Progenitor cell of endocrine pancreas (in vitro differentiated cells): ENCODE measurements at places on chromosomes 6 and 20.

- no peak for DNase-seq
- H3K4me3 ChIP-seq = no peak overlapping the region
- H3K36me3 ChIP-seq = no peaks in the 10 kb centered on the region
- peaks cover 52% of the 10 kb centered on the region for H3K27me3 ChIP-seq
Measured at GRCh38 chr6:50868466-50868865, 49.8 kb downstream of the TFAP2B start.

DNA sequence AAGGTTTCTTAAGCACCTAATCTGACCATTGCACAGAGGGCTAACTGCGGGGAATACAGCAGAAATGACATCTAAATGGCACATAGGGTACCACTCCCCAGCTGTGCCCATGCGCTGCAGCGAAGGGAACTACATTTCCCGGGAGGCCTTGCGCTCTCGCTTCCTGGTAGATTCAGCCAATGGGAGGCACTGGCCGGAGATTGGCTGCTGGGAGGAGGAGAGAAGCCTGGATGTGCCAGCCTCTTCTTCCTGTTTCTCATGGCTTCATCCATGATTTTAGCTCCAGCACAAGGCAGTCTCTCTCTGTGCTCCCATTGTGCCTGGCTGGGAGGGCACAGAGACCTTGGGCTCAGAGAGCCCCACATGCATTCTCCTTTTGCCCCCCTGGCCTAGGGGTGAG is 101.7 kb upstream of the FOXA2 start:
- H3K27me3 ChIP-seq = peaks cover 8% of the 10 kb centered on the region
- peaks cover 14% of the 10 kb centered on the region for H3K4me1 ChIP-seq
- H3K27ac ChIP-seq = peak overlapping the region; percentile 19
- no peaks in the 10 kb centered on the region for H3K36me3 ChIP-seq
- no peak overlapping the region for H3K4me3 ChIP-seq

GRCh38 chr6:37507690-37508421 is 8.2 kb upstream of the CCDC167 start:
- H3K27me3 ChIP-seq = peaks cover 30% of the 10 kb centered on the region
- H3K4me1 ChIP-seq = peaks cover 22% of the 10 kb centered on the region
- no peak overlapping the region for H3K4me3 ChIP-seq
- H3K27ac ChIP-seq = peak overlapping the region; percentile 64

DNA sequence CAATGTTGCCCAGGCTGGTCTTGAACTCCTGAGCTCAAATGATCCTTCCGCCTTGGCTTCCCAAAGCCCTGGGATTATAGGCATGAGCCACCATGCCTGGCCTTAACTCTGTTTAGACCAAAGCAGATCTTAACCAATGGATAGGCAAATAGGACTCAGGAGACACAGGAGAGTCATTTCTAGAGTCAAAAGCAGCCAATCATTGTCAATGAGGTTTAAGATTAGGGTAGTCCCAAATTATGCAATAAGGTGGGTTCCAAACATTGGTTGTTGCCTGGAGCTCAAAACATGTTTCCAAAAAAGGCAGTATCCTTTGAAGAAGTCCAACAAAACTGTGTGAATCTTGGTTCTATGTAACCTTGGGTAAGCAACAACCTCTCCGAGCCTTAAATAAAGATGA is 95.7 kb upstream of the JARID2 start:
- peaks cover 7% of the 10 kb centered on the region for H3K4me1 ChIP-seq
- no peaks in the 10 kb centered on the region for H3K36me3 ChIP-seq
- no peak for DNase-seq
- no peak overlapping the region for H3K27ac ChIP-seq
- peaks cover 4% of the 10 kb centered on the region for H3K27me3 ChIP-seq

DNA sequence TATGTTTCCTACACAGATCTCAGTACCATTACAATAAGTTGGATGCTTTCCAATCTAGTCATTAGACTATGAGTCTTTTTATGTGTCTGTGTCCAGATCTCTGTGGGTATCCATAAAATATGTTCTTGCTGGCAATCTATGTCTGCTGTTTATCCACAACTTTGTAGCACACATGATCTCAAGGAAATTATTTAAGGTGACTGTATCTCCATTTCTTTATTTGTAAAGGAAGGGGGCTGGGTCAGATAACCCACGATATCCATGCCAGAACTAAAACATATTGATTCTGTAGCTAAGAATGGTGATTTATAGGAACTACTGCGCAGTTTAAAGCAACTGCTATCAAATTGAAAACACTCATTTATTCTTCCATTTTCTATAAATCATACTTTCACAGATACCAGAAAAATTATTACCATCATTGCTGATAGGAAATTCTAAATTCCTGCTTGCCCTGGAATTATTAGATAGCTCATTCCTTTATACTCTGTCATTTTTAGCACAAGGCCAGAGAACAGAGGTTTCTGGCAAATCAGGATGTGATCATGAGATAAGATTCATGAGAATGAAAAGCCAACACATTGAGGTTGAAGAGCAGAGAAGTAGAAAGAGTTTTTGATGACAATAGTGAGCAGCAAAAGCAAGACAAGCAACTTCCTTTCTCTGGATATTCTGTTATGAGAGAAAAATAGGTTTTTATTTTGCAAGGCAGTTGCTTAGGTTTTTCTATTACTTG is 851.4 kb upstream of the CITED2 start:
- H3K27me3 ChIP-seq = no peaks in the 10 kb centered on the region
- H3K36me3 ChIP-seq = no peaks in the 10 kb centered on the region
- DNase-seq = no peak
- H3K27ac ChIP-seq = no peak overlapping the region
- peaks cover 13% of the 10 kb centered on the region for H3K4me1 ChIP-seq
- no peak overlapping the region for H3K4me3 ChIP-seq

DNA sequence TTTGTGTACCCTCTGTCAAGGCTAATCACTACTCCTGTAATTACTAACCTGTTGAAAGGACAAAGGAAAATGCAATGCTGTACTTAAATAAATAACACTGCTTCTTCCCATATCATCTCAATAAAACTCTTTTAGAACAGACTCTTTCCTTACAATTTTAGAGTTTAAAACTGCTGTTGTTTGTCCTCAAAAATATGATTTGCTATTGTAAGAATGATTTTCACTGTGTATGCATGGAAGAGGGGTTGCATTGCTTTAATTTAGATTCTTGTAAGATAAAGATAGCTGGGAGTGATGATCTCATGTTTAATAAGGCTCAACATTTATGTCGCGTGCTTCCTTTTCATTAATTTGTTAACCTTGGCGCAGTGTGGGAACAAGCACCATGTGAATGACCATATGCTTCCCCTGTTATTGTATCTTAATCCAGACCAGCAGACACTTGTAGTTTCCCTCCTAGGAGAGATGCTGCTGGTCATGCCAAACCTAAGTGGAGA is 89.8 kb upstream of the ATXN1 start:
- no peak overlapping the region for H3K4me3 ChIP-seq
- H3K27me3 ChIP-seq = no peaks in the 10 kb centered on the region
- peak overlapping the region; percentile 17 for H3K27ac ChIP-seq
- no peaks in the 10 kb centered on the region for H3K36me3 ChIP-seq
- DNase-seq = no peak

DNA sequence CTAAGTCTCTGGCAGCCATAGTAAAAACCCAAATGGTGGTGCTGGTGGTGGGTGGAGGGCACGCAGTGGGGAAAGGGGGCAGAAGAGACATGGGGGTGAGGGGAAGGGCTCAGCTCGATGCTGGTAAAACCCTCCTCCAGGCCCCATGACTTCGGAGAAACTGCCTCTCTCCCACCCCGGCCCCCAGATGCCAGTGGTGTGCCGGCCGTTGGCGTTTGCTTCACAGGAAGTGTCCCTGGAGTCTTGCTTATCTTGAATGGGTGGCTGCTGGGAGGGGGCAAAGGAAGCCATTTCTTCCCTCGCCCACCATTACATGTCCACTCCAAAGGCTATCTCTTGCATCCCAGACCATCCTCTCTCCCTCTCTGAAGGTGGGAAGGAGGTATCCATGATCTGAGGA is 25.4 kb downstream of the VEGFA start:
- H3K36me3 ChIP-seq = no peaks in the 10 kb centered on the region
- H3K27me3 ChIP-seq = no peaks in the 10 kb centered on the region
- peaks cover 13% of the 10 kb centered on the region for H3K4me1 ChIP-seq
- H3K27ac ChIP-seq = no peak overlapping the region
- no peak for DNase-seq

DNA sequence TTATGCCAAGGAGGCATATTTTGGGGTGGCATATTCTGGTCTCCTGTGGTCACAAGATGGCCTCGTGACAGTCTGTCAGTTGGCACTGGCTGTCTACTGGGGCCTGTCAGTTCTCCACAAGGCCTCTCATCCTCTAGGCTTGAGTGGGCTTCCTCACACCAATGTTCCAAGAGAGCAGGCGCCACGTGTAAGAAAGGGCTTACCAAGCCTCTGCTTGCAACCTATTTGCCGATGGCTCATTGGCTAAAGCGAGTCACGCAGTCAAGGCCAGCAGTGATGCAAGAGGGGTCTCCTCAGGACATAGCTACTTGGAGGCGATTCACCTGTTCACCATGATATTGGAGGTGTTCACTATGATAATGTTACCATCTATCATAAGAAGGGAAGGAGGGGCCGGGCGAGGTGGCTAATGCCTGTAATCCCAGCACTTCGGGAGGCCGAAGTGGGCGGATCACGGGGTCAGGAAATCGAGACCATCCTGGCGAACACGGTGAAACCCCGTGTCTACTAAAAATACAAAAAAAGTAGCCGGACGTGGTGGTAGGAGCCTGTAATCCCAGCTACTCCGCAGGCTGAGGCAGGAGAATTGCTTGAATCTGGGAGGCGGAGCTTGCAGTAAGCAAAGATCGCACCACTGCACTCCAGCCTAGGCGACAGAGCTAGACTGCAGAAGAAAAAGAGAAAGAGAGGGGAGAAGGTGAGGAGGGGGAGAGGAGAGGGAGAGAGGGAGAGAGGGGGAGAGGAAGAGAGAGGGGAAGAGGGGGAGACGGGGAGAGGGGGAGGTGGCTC is 35.3 kb downstream of the C6orf52 start:
- H3K27ac ChIP-seq = no peak overlapping the region
- H3K27me3 ChIP-seq = peaks cover 27% of the 10 kb centered on the region
- H3K4me3 ChIP-seq = peak overlapping the region; percentile 69
- H3K4me1 ChIP-seq = no peaks in the 10 kb centered on the region

- peaks cover 11% of the 10 kb centered on the region for H3K36me3 ChIP-seq
- DNase-seq = no peak
- H3K27ac ChIP-seq = no peak overlapping the region
- H3K4me3 ChIP-seq = no peak overlapping the region
- H3K4me1 ChIP-seq = peaks cover 7% of the 10 kb centered on the region
Measured at GRCh38 chr6:110784610-110784979, 30.7 kb downstream of the CDK19 start.

- no peak overlapping the region for H3K27ac ChIP-seq
- H3K4me1 ChIP-seq = peaks cover 18% of the 10 kb centered on the region
- no peak overlapping the region for H3K4me3 ChIP-seq
- no peak for DNase-seq
- no peaks in the 10 kb centered on the region for H3K27me3 ChIP-seq
- H3K36me3 ChIP-seq = no peaks in the 10 kb centered on the region
Measured at GRCh38 chr20:22339946-22340345, 244.4 kb downstream of the FOXA2 start.

DNA sequence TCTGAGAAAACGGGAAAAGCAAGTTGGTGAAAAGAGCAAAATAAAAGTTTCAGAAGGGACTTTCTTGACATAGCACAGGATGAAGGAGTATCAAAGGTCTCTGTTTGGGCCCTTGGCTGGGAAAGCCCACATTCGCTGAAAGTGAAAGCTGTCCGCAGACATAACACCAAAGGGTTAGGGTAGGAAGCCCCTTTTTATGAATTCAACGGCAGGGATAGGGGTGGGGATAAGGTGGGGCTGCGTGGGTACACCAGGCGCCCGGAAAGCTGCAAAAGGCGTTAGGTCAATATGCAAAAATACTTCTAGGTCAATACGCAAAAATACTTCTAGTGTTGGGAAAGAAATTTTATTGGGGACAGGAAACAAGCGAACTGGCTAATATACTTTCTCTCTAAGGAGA is 135.1 kb downstream of the OR2B2 start:
- H3K36me3 ChIP-seq = peaks cover 5% of the 10 kb centered on the region
- peaks cover 2% of the 10 kb centered on the region for H3K27me3 ChIP-seq
- no peak overlapping the region for H3K4me3 ChIP-seq
- DNase-seq = no peak

DNA sequence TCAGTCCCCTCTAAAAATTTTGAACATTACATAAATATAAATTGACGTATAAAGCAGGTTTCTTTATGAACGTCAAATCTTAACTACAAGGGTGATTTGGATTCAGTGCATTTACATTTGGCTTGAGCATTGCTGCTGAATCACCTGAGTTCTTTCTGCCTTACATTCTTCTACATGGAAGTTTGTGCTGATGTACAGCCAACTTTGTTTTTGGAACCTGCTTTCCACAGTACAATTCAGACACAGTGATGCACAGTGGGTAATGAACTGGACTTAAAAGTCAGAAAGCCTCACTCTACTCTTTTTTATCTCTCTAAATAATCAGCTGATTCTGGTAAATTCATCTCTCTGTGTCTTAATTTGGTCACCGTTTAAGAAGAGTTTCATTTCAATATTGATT is 47.6 kb downstream of the RCAN2 start:
- H3K4me1 ChIP-seq = no peaks in the 10 kb centered on the region
- H3K27ac ChIP-seq = no peak overlapping the region
- no peak overlapping the region for H3K4me3 ChIP-seq
- peaks cover 19% of the 10 kb centered on the region for H3K36me3 ChIP-seq

GRCh38 chr20:34362502-34363061 is 491 bp upstream of the ITCH start:
- H3K36me3 ChIP-seq = peaks cover 9% of the 10 kb centered on the region
- H3K4me3 ChIP-seq = peak overlapping the region; percentile 96
- peaks cover 32% of the 10 kb centered on the region for H3K4me1 ChIP-seq
- H3K27ac ChIP-seq = peak overlapping the region; percentile 98
- no peak for DNase-seq

GRCh38 chr6:21478883-21479539 is 114.5 kb upstream of the SOX4 start:
- H3K4me1 ChIP-seq = peaks cover 16% of the 10 kb centered on the region
- DNase-seq = no peak
- no peak overlapping the region for H3K4me3 ChIP-seq
- no peaks in the 10 kb centered on the region for H3K36me3 ChIP-seq
- no peaks in the 10 kb centered on the region for H3K27me3 ChIP-seq

GRCh38 chr20:3720626-3721025 is 8.2 kb upstream of the SIGLEC1 start:
- H3K27me3 ChIP-seq = peaks cover 32% of the 10 kb centered on the region
- no peak for DNase-seq

GRCh38 chr6:82363428-82364086 is at the start of gene TPBG:
Gene TPBG (plus strand): TSS chr6:82363817. CDS start chr6:82364962, 1,145 bp downstream.
- peaks cover 14% of the 10 kb centered on the region for H3K4me1 ChIP-seq
- peaks cover 4% of the 10 kb centered on the region for H3K36me3 ChIP-seq
- peak within 1 kb of the TSS; percentile 97 for H3K4me3 ChIP-seq
- peak; percentile 69 for DNase-seq
- peak within 1 kb of the TSS; percentile 97 for H3K27ac ChIP-seq
- peaks cover 21% of the 10 kb centered on the region for H3K27me3 ChIP-seq

GRCh38 chr6:22248513-22249308 is 48.1 kb downstream of the PRL start:
- H3K4me1 ChIP-seq = peaks cover 49% of the 10 kb centered on the region
- H3K4me3 ChIP-seq = no peak overlapping the region
- H3K36me3 ChIP-seq = peaks cover 8% of the 10 kb centered on the region
- DNase-seq = no peak
- H3K27ac ChIP-seq = peak overlapping the region; percentile 95
- H3K27me3 ChIP-seq = no peaks in the 10 kb centered on the region
